Renal cortex interstitium (tissue), 15 donors: ENCODE measurements at places on chromosomes 2 and 18.

DNA sequence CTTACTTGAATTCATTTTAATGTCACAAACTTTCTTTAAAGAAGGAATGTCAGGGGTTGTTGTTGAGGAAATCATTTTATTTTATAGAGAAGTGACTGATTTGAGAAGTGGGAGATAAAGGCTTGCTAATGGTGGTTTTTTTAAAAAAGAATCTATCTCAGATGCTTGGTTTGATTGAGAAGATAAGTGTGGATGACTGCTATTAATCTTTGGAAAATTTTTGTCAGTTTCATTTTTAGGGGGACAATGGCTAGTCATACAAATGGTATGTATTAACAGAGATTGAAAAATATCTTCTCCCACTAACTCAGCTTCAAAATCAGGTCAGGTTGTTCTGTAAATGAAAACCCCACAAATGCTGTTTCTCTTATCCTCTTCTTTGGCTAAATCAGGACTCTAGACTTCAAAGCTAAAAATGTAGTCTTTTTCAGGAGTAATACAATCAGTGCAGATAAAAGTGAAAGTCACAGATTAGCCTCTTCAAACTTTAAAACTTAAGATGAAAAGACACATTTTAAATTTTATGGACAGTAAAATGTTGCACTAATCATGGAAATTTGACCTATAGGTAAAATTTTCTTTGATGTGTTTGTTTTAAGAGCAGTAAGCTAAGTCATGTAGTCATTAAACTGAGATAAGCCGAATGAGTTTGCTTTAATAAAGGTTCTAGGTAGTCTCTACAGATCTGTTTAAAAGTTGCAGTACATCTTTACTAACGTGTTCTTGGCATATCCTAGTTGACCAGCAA is 674.2 kb upstream of the VRK2 start:
- no peak for DNase-seq

DNA sequence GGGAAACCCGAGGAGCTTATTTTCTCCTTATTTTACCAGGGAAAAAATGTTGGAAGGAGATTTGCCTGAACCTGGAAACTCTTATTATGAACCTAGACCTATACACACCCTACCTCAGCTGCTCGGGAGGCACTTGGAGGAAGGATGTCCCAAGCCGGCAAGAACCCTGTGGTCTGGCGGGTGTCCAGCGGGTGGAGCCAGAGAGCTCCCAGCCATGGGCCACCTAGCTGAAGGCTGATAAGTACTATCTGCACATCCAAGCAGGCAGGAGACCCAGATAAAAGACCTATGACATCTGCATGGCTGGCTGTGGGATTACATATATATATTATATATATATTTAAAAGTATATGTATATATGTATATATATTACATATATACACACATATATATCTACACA is 1.1 kb upstream of the SLC14A1 start:
- DNase-seq = peak; percentile 29

DNA sequence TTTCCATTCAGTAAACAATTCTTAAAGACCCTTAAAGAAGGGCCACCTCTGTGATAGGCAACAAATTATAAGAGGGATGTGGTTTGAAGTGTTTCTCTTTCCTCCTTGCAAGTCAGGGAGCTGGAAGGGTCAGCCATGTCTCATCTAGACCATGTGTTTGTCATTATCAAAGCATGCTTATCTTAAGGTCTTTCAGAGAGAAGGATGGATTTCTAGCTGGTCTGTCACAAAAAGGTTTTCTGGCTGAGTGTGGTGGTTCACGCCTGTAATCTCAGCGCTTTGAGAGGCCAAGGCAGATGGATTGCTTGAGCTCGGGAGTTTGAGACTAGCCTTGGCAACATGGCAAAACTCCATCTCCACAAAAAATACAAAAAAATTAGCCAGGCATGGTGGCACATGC is 59.2 kb upstream of the PEX13 start:
- DNase-seq = no peak

GRCh38 chr2:217948351-217948791 is 54.4 kb downstream of the TNS1 start:
- no peak for DNase-seq

GRCh38 chr2:98487806-98488189 is 43.1 kb downstream of the INPP4A start:
- no peak for DNase-seq
